Natural killer cell (primary cell): ENCODE measurements at places on chromosomes 3 and 15. TPM values are rescaled to one million over a fixed set of nuclear protein-coding genes. Genes with fewer than 3 reads are reported as not detected.

DNA sequence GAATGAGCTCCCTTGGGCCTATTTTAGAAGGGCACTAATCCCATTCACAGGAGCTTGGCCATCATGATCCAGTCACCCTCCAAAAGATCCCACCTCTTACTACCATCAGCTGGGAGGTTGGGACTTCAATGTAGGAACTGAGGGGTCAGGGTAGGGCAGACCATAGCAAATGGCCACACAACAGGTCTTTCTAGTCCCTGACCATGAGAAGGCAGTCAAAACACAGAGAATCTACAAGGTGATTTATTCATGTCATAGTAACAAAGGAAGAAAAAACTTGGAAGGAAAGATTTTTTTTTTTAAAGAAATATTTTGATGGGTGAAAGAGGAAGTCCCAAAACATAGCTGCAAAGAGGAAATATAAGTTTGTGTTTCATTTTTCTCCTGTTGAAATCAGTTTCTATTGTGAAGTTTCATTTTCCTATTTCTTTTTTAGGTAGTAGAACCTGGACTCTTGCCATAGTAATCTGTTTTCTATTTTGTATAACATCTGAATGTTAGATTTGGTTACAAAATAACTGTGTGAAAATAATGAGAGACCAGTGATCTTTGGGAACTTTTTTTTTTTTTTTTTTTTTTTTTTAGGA lies 23.5 kb upstream of the TNFSF10 start:
- no peak for DNase-seq

DNA sequence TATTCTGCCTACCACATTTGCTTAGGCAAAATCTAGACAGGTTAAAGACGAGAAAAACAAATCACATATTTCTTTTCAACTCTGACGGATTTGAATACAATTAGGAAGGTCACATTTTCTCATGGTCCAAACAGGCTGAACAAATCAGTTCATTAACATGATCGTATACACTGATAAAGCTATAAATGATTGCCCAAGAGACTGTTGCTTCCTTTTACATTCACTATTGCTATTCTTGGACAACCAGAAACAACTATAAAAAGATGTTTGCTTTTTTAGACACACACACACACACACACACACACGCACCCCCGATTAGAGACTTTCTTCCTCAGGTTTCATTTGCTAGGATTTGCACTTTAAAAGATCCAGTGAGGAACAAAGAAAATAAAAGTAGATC lies 122.3 kb upstream of the BHLHE40 start:
- no peak for DNase-seq

The PCLAF gene
- total RNA-seq = 1.9 TPM

GRCh38 chr15:43150191-43150929 lies 17.0 kb downstream of the TMEM62 start:
- DNase-seq = no peak

DNA sequence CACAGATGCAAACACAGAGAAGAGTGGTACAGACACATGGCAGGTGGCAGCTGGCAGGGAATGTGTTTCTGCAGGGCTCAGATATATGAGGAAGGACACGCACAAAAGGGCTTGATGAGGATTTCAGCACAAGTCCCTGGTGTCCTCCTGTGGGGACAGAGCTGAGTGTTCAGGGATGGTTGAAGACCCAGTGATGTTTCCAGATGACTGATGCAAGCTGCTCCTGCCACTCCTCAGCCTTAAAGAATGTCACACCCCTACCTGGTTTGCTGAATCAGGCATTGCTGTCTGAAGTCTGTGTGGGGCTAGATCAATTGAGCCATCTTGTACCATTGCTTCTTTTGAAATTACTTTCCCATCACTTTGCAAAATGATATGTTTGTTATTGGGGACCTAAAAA lies 40.2 kb downstream of the TNFAIP8L3 start:
- DNase-seq = no peak
